ENCODE measurements at places on chromosomes 6 and 20. TPM values are rescaled to one million over a fixed set of nuclear protein-coding genes. Genes with fewer than 3 reads are reported as not detected.
A peak's percentile ranks its signal among the peaks of the same experiment; 100 is the strongest.

- no peak for DNase-seq
Observed at GRCh38 chr6:69933239-69933638, 66.9 kb downstream of the COL19A1 start.

GRCh38 chr6:82767037-82767436 is 298.6 kb downstream of the UBE3D start:
- no peak for DNase-seq

GRCh38 chr6:161522276-161522675 is 248.4 kb upstream of the AGPAT4 start:
- DNase-seq, result no peak

DNA sequence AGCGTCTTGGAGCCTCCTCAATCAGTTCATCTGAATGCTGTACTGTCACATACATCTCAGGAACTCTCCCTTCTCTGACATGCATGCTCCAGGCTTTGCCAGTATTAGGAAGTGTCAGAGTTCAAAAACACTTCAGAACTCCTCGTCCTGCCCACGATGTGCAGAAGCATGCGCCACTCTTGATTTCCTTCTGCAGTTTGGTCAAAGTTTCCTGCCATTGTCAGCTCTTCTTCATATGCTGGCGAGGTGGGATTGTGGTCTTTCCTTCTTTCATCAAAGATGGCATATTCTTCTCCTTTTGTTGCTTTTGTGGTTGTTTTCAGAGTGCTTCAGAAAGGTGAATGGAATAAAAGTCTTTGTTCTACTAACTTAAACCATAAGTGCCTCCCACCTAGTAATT is 21.0 kb downstream of the SLC13A3 start:
- DNase-seq, result no peak

DNA sequence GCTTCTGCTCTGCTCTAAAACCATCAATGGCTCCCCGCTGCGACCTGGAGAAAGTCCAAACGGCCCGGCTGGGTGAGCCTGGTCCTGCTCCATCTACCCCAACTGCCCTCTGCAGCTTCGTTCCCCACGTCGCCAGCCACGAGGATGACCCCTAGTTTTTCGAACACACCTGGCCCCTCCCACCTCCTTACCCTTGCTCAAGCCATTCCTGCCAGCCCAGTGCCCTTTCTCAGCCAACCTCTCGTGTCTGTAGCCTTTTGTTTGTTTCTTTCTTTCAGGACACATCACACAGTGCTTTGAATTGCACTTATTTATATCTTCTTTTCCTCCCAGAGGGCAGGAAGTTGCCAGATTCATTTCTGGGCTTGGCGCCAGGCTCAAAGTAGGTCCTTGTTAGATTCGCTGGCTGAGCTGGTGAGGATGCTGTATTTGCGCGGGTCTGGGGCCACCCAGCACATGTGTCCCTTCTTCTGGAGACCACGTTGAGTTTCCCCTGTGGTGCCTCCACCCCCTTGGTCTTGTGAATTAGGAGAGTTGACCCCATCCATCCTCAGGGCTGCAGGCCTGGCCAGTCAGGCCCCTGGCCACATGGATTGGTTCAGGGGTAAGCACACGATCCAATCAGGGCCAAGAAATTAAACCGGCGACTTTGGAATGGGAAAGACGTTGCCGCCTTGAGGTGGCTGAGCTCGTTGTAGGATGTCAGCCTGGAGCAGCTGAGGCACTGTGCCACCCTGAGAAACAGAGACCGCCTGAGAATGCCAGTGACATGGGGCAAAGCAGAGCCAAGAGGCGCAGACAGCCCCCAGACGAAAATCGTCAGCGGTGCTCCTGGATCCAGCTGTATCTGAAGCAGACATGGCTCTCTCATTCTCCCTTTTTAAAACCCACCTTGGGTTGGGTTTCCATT is 156.0 kb downstream of the CEBPB start:
- peak; percentile 85 for DNase-seq

DNA sequence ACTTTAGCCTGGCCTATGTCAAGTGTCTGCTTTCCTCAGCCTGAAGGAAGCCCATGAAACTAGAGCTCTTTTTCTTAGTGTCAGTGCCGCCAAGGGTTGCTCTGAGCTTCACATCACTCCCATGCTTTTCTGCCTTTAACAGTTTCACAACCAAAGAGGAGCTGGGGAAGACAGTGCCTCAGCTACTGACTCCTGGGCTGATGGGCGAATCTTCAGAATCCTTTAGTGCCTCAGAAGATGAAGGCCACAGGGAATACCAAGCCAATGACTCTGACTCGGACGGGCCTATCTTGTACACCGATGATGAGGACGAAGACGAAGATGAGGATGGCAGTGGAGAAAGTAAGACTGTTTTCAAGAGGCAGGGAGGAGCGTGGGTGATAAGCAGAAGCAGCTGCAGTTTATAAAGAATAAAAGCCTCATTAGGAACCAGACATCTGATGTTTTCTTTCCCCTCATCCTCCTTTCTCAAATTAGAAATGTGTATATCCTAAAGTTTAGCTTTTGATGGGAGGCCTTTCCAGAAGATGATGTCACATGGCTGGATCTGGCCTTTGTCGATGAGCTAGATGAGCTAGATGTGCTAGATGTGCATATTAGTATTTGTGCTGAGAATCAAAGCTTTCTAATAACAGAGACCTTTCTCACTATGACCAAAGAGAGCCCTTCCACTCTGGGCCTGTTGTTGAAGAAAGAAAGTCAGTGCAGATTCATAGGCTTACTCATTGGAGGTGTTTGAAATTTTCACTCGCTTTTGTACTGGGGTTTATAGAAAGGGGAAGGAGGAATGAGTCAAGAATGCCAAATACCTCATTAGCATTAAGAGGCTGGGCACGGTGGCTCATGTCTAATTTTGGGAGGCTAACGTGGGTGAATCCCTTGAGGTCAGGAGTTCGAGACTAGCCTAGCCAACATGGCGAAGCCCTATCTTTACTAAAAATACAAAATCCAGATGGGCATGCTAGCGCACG is 70.7 kb upstream of the LTV1 start:
- DNase-seq, result no peak

DNA sequence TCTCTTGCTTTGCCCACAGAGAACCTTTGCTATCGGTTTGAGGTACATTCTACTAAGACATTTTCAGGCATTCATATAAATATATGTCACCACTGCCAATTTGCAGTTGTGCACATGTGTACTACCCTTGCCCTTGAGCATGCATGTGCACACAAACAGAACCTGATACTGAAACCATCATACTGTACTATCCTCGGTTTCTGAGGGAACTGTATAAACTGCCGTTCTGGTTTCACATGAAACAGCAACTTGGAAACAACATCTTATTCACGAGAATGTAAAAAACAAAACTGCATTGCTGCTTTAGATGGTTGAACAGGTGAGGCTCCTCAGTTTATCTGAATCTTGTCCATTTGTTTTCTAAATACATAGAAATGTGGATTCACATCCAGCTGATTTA is 151.2 kb upstream of the TMEM170B start:
- no peak for DNase-seq

GRCh38 chr6:64694356-64694755 is 1012.7 kb downstream of the EYS start:
- DNase-seq, result no peak

GRCh38 chr6:6723921-6724538 is 135.5 kb downstream of the LY86 start:
- no peak for DNase-seq

GRCh38 chr6:13638626-13639025 is 23.5 kb downstream of the NOL7 start:
- no peak for DNase-seq

Gene TBXT
- not detected for total RNA-seq

Gene TMEM200A
- 0.81 TPM for total RNA-seq

Gene SLC22A2
- 0.39 TPM for total RNA-seq

Gene DEFB124
- not detected for total RNA-seq

Gene SLC35F1
- 0.12 TPM for total RNA-seq

Gene ATP9A
- 42.3 TPM for total RNA-seq

Measured in psoas muscle (tissue), 8 donors.